Panc1 (cell line): ENCODE measurements at places on chromosomes 2 and 18. TPM values are rescaled to one million over a fixed set of nuclear protein-coding genes. Genes with fewer than 3 reads are reported as not detected.

Gene RAB17
- 23.6 TPM for total RNA-seq

DNA sequence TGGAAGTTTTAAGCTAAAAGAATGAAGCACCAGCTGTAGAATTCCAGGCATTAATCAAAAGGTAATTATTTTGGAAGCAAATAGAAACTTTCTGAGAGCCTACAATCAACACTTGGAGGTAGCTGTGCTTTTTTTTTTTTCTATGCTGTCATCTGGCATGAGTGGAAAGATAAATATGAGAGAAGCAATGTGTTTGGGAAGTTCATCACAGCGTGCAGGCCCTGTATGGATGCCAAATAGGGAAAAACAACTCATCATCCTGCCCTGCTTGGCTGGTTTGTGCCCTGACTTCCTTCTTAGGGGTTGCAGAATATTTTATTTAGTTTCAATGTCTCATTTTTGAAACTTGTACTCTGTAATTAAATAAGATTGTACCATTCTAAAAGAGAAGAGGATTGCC is 437.4 kb downstream of the PIK3C3 start:
- no peak for DNase-seq

- no peak for DNase-seq
These were observed 160.8 kb upstream of the GYPC start for GRCh38 chr2:126495189-126495588.

DNA sequence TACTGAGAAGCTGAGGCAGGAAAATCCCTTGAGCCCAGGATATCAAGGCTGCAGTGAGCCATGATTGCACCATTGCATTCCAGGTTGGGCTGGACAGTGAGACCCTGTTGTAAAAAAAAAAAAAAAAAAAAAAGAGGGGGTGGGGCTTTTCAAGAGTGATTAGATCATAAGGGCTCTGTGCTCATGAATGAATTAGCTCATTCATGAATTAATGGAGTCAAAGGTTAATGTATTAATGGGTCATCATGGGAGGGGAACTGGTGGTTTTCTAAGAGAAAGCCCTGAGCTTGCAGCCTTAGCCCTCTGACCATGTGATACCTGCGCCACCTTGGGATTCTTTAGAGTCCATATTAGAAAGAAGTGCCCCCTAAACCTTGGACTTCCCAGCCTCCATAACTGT is 4.5 kb downstream of the SLC19A3 start:
- no peak for DNase-seq

- no peak for DNase-seq
These were observed 7.3 kb upstream of the DUSP2 start for GRCh38 chr2:96152304-96153161.

Gene STARD6
- total RNA-seq, result not detected

DNA sequence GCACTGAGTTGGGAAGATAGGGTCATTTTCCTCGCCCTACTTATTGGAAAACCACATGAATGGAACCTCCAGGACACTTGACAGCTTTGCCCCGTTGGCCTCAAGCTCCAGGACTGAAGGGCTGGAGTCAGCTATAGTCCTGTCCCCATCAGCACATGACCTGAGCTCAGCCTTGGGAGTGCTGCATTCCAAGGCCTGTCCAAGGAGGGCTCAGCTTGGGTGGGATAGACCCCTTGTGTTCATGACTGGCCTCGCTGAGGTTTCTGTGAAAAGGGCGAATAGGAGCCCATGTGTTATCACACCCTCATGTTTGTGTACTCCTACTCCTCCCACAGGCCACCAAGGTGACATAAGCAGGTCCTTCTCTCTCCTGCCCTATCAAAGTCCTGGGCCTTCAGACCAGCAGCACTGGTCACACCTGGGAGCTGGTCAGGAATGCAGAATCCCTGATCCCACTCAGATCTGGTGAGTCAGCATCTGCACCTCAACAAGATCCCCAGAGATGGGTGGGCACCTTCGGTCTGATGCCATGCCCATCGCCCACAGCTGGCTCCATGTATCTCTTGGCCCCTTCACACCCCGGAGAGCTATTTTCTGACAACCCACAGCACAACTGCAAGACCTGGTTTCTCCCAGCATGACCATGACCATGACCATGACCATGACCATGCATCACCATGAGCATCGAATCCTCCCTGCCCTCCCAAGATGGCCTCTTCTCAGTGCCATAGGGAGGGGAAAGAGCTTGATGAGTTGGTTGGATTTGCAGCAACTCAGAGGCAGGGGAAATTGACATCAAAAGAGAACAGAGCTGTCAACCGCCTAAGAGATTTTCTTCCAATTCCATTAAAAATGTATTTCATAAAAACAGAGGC is 83.0 kb upstream of the RAB6C start:
- no peak for DNase-seq

GRCh38 chr2:149819356-149819957 is 231.9 kb upstream of the MMADHC start:
- no peak for DNase-seq

- DNase-seq, result no peak
These were observed 174.5 kb upstream of the HS6ST1 start for GRCh38 chr2:128492966-128493811.

- no peak for DNase-seq
These were observed 356.8 kb upstream of the ST6GAL2 start for GRCh38 chr2:107242811-107243210.

DNA sequence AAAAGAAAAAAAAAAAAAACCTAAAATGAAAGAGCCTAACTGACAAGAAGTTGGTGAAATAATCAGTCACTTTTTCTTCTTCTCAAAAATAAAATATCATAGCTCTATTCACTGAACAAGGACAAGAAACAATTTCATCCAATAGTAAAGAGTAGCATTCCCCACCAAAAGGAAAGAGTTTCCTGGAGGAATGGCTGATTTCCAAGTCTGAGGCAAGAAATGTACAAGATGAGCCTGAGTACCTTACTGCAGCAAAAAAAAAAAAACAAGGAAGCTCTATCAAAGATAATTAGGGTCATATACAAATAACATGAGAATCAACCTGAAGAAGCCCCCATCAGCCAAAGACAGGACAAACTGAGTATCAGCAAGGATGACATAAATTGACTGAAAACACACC is 11.5 kb downstream of the ROCK1 start:
- DNase-seq, result no peak

GRCh38 chr18:67216846-67217245 is 299.7 kb downstream of the DSEL start:
- DNase-seq, result no peak
